DMS53 (cell line): ENCODE measurements at places on chromosomes 4 and X.

DNA sequence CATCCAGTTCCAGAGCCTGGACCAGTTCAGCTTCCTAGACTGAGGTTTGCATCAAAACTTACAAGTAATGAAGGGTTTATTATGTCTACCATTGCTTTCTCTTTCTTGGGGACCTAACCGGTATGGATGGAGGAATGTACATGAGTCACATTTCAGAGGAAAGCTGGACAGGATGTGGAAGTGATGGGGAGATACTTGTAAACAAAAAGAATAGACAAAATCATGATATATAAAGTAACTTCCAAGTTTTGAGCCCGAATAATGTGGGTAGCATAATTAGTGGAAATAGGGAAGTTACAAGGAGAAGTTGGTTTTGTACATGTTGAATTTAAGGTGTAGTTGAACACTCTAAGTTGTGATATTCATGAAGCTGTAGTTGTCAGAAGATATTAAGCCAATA lies 15.0 kb downstream of the FNIP2 start:
- DNase-seq: peak; percentile 2

DNA sequence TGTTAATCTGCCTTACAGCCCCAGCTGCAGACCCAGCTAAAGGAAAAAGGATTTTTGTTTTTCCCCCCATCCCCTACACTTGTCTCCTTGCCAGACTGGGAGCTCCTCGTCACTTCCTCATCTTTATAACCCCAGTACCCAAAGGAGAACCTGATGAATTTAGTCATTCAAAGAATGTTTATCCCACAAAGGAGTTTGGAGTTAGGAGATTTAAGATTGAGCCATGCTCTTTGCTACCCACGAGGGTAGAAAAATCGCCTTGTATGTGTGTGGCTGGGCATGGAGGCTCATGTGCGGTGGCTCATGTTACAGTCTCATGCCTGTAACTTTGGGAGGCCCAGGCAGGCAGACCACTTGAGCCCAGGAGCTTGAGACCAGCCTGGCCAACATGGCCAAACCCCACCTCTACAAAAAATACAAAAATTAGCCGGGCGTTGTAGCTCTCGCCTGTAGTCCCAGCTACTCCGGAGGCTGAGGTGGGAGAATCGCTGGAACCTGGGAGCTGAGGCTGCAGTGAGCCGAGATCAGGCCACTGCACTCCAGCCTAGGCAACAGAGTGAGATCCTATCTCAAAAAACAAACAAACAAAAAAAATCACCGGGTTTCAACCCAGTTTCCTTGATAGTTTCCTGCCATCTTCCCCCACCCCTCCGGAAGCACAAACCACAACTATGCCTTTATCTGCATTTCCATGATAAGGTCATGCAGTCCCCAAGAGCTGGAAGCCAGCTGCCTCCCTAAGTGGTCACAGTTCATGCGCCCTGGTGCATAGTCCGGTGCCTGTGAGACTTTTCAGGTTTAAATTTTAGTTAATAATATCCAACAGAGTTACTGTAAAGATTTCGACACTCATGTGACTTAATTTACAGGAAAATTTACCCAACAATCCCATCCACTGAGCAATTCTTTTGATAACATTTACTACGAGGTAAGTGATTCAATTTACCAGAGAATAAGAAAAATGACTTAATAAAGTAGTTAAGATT lies 1.5 kb downstream of the CFAP97 start:
- no peak for DNase-seq

DNA sequence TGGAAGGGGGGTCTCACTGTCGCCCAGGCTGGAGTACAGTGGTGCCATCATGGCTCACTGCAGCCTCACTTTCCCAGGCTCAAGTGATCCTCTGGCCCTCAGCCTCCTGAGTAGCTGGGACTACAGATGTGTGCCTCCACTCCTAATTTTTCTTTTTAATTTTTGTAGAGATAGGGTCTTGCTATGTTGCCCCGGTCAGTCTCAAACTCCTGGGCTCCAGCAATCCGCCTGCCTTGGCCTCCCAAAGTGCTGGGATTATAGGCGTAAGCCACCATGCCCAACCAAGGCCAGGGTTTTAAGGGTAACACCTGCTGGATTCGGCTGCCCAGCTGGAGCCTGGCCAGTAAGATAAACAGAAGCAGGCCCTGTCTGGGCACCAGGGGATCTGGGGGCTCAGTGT lies 3.4 kb downstream of the TREX2 start:
- DNase-seq: no peak

- DNase-seq: peak; percentile 6
Observed at GRCh38 chrX:132001127-132001526, 22.0 kb upstream of the STK26 start.

DNA sequence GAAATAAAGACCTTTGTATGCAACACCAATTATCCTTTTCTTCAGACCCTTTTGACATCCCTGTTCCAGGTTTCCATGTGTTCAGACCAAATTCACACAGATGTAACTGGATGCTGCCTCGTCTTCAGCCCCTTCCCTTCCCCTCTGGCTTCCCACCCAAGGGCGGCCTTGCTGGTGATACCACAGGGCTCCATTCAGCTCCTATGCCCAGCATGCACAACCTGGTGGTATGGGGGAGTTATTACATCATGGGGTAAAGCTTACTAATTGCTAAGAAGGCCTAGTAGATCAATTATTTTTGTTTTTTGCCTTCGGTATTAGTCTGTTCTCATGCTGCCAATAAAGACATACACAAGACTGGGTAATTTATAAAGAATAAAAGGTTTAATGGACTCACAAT lies 317.0 kb upstream of the CXXC4 start:
- no peak for DNase-seq
